Muscle of leg (tissue), 16 donors: ENCODE measurements at places on chromosomes 16 and 17. TPM values are rescaled to one million over a fixed set of nuclear protein-coding genes. Genes with fewer than 3 reads are reported as not detected.

DNA sequence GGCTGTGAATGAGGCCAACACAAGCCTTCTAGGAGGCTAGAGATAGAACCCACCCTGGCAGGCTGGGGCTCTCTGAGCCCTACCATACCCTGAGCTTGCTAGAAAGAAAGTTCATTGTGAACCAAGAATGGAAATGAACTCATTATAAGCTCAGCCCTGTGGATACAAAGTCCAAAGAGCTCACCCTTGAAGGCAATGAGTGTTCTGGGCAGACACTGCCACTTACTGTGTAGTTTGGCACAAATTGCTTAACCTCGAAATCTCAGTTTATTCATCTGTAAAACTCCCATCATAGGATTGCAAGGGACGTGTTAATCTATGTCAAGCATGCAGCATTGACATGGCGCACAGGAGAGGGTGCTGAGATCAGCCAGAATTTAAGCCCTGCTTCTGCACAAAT, 5.5 kb downstream of the KDM8 start:
- no peak for DNase-seq

DNA sequence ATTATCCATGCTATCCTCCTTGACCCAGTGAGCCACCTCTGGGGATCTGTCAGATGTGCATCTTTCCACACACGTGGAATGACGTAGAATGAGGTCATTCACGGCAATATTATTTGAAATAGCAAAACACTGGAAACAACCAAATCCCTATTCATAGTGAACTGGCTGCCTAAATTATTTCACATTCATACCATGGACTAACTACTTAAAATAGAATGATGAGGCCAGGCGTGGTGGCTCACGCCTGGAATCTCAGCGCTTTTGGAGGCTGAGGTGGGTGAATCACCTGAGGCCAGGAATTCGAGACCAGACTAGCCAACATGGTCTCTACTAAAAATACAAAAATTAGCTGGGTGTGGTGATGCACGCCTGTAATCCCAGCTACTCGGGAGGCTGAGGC, 75.5 kb downstream of the RAP1GAP2 start:
- no peak for DNase-seq

CD300E gene
- 0.09 TPM for total RNA-seq

KRTAP9-2 gene
- total RNA-seq: not detected

DNA sequence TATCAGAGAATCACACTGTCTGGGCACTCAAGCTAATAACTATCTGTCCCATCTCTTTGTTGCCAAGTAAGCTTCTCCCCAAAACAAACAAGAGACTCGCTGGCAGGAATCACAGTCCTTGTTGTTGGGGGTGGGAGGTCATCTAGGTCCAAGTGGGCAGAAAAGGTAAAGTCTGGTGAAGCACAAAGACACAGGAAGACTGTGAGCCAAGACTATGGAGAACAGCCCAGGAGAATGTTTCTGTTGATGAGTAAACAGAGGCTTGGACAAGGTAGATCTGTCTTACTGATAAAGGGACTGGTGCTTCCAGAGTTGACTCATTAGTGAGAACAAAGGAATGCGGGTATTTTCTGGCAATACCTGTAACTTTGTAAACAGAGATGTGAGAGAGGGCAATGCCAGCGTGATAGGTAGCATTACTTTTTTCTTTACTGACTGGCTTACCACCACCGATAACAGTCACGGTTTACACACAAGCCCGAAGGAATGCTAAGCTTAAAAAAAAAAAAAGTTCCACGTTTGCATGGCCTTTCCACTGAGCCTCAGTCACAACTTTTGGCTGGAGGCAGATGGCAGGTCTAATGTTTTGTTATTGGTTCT, 11.5 kb upstream of the MMD start:
- no peak for DNase-seq

CD79B gene
- total RNA-seq: 3.8 TPM

SPATA32 gene
- total RNA-seq: 0.04 TPM

- peak; percentile 32 for DNase-seq
Observed at GRCh38 chr17:76791053-76791980, 53.4 kb downstream of the MFSD11 start.

AANAT gene
- total RNA-seq: 0.22 TPM

HBA2 gene
- 926 TPM for total RNA-seq

SLC5A10 gene
- not detected for total RNA-seq

- DNase-seq: no peak
Observed at GRCh38 chr16:60651346-60651745, 1384.9 kb downstream of the CDH8 start.

TBC1D3B gene
- total RNA-seq: 4.4 TPM
